SK-N-DZ (cell line): ENCODE measurements at places on chromosomes 11 and 22.
A peak's percentile ranks its signal among the peaks of the same experiment; 100 is the strongest.

- no peak for DNase-seq
Measured at GRCh38 chr22:46576556-46577367, 39.3 kb upstream of the CELSR1 start.

- DNase-seq: no peak
Measured at GRCh38 chr22:46569055-46569847, 31.8 kb upstream of the CELSR1 start.

DNA sequence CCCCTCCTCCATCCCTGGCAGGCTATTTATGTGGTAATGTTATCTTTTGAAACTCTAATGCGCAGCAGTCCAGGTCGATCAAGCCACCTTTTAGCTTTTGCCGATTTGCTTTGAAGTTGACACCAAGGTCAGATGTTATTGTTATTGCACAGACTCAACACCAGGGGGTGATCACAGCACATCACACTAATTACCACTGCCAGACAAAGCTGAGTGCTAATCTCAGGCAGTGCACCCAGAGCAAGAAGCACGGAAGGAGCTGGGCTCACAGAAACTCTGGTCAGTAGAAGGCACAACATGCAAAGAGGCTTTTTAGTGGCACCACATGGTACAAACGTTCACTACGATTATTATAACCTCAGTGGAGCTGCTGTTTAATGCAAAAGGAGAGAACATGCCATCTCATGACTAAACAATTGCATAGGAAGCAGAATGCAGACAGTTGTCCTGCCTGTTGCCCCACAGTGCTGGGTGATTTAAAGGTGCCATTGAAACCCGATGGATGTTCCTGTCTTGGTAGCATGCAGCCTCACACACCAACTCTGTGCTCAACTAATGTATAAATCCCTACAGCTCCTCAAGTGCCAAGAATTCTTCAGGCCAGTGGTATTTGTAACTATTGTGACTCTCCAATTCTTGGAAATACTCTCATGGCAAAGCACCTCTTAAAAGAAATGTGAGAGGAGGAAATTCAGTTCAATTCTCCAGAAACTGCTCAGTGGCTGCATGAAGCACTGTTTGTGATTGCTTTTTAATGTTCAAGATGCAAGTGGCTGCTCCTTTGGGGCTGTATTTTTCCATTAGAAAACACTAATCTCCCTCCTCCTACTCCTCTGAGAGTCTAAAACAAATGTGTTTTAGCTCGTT is 353.9 kb upstream of the DDI1 start:
- peak; percentile 69 for DNase-seq

DNA sequence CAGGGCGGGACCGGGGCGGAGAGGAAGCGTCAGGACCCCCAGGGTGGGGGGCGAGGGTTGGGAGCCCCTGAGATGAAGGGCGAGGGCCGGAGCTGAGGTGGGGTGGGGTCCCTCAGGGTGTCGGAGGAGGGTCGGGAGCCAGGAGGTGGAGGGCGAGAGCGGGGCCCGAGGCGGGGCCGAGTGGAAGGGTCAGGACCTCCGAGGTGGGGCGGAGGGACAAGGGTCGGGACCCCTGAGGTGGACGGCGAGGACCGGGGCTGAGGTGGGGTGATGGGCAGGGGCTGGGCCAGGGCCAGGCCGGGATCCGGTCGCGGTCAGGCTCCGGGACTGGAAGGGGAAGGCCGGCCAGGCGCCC is 409 bp downstream of the SMC1B start:
- DNase-seq: no peak

DNA sequence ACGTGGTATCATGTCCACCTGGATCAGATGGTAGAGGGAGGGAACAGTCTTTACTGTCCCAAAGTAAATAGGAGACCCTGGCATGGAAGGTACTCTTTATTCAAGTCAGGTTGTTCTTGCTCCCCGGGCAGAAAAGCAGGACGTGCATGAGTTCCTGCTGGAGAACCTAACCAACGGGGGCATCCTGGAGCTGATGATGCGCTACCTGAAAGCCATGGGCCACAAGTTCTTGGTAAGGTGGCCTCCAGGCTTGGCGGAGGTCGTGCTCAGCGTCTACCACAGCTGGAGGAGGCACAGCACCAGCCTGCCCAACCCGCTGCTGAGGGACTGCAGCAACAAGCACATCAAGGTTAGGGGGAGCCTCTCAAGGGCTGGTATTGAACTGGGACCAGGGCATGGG is 48.7 kb downstream of the CABIN1 start:
- no peak for DNase-seq

GRCh38 chr22:49331878-49332277 is 495.8 kb downstream of the BRD1 start:
- DNase-seq: no peak

GRCh38 chr11:102293873-102294601 is 23.2 kb upstream of the BIRC3 start:
- no peak for DNase-seq

DNA sequence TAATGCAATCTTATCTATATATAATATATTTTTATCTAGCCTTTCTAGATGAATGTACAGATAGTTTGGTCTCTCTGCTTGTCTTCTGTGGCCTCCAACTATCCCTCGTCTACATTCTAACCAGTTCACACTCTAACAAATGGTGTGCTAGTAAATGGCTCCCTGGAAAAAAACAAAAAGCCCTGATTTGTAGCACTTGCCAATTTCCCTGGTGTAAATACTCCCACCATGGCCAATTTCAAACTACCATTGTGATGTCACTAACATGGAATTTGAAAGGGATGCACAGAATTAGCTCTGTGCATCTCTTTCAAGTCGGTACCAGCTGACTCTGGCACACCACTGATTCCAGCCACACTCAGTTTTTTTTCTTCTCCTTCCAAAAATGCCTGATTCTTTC is 154.6 kb downstream of the MYO18B start:
- no peak for DNase-seq

- DNase-seq: no peak
Measured at GRCh38 chr11:69876013-69876412, 56.8 kb upstream of the FGF3 start.

GRCh38 chr11:66278363-66279091 is 552 bp downstream of the CNIH2 start:
- DNase-seq: no peak

- no peak for DNase-seq
Measured at GRCh38 chr11:5286901-5287300, 14.8 kb downstream of the OR51B4 start.

GRCh38 chr22:38707346-38707745 is 1.6 kb downstream of the GTPBP1 start:
- DNase-seq: no peak

DNA sequence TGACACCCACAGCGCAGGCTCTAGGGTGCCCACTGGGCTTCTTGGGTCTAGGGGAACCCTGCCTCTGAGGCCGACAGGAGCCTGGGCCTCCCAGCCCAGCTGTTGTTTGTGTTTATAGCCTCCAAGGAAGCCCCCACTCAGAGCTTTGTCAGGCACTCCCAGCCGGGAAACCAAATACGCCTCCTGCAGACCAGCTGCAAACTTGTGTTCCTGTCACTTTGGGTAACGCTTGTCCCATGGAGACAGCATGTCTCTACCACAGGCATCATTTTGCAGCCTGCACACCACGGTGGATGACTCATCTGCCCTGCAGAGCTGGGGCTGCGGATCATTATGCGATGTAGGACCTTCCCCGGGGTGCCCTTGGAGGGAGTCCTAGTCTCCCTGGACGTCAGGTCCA is 40.6 kb upstream of the CRYBB3 start:
- no peak for DNase-seq

DNA sequence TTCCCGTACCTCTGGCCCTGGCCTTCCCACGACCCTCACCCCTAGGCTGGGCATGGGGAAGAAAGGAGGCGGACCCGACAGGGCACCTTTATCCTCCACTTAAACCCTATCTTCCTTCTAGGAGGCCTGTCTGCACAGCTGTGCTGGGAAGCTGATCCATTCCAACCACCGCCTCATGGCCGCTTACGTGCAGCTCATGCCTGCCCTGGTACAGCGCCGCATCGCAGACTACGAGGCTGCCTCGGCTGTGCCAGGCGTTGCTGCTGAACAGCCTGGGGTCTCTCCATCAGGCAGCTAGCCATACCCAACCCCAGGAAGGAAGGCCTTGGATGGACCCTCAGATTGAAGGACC is 599 bp downstream of the TIMM10B start:
- DNase-seq: no peak

DNA sequence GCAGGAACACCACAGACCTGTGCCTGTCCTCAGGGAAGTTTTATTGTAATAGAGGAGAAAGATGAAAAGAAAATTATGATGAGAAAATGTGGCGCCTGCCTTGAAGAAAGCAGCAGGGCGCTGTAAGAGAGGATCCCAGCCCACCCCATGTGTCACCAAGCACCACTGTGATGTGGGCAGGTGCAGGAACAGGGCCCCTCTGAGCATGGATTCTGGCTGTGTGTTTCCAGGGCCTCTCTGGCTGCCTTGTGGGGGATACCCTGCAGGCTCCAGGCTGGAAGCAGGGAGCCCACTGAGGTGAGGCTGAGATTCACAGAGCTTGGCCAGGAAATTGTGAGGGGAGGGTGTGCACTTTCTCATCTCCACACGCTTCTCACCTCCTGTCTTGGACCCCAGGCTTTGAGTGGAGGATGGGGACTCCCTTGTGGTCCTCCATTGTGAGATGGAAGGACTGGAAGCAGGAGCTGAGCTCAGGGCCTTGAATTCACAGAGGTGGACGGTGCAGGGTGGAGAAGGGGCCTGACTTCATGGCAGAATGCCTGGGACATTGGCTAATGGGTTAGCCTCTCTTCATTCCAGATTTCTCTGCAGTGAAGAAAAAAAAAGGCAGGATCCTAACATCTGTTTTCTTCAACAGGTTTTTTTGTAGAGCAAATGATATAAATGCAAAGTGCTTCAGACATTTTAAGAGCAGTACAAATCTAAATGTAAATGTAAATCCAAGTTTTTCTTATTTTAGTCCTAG is 246.6 kb upstream of the B3GAT1 start:
- DNase-seq: no peak

DNA sequence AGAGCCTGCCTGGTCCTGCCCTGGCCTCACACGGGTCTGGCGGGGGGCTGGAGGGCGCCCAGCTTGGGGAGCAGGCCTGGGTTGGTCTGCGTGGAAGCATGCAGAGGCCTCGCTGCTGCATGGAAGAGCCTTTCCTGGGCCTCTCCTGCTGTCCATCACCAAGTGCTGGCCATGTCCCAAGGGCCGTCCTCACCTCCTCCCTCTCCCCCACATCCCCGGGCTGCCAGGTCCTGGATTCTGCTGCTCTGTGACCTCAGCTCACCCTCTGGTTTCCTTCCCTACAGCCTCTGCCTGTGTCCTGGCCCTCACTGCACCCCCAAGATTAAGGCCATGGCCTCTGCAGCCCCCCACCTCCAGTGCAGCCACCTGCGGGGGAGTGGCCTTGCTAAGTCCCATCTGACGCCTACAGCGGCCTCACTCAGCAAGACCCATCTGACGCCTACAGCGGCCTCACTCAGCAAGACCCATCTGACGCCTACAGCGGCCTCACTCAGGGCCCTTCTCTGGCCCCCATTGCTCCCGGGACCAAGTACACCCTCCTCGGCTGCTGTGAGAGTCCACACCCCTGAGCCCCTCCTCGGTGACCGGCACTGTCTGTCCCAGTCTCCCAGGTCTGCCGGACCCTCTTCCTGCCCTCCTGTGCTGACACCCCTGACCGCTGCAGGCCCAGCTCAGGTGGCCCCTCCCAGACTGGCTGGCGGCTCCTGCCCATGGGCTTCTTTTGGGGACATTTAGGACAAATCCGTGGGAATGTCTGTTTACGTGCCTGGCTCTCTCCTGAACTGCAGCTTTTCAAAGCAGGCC is 119.5 kb upstream of the B3GAT1 start:
- no peak for DNase-seq

GRCh38 chr11:59773083-59773440 is 17.9 kb downstream of the STX3 start:
- no peak for DNase-seq

GRCh38 chr11:46522682-46523281 is 71.0 kb downstream of the AMBRA1 start:
- DNase-seq: no peak

DNA sequence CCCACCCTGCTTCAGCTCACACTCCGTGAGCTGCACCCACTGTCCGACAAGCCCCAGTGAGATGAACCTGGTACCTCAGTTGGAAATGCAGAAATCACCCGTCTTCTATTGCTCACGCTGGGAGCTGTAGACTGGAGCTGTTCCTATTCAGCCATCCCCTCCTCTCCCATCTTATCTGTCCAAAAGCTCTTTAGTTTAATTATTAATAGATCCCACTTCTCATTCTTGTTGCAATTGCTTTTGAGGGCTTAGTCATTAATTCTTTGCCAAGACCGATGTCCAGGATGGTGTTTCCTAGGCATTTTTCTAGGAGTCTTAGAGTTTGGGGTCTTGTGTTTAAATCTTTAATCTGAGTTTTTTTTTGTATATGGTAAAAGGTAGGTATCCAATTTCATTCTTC is 116.8 kb downstream of the TRIM44 start:
- no peak for DNase-seq
